Cardiac ventricle fibroblast (primary cell): ENCODE measurements at places on chromosomes 5 and 9. TPM values are rescaled to one million over a fixed set of nuclear protein-coding genes. Genes with fewer than 3 reads are reported as not detected.

Gene NR4A3
- total RNA-seq, result 0.12 TPM in 1 of 2 replicates, not detected in the other

Gene PCDHB3
- 0.34 and 1.1 TPM in 2 replicates for total RNA-seq

Gene RC3H2
- total RNA-seq, result 24.6 and 25.1 TPM in 2 replicates

Gene MARCHF3
- 3.7 and 4.6 TPM in 2 replicates for total RNA-seq

Gene FGF18
- total RNA-seq, result 0.24 TPM in 1 of 2 replicates, not detected in the other

Gene FGF10
- 0.20 and 0.25 TPM in 2 replicates for total RNA-seq

Gene PRR7
- total RNA-seq, result 26.0 and 30.6 TPM in 2 replicates

Gene TSSK1B
- 0.10 and 0.12 TPM in 2 replicates for total RNA-seq
